Mucosa of gallbladder (tissue), 1 donor: ENCODE measurements at places on chromosomes 11 and 22. TPM values are rescaled to one million over a fixed set of nuclear protein-coding genes. Genes with fewer than 3 reads are reported as not detected.
A peak's percentile ranks its signal among the peaks of the same experiment; 100 is the strongest.

The GLYATL1 gene
- 3.6 TPM for total RNA-seq

DNA sequence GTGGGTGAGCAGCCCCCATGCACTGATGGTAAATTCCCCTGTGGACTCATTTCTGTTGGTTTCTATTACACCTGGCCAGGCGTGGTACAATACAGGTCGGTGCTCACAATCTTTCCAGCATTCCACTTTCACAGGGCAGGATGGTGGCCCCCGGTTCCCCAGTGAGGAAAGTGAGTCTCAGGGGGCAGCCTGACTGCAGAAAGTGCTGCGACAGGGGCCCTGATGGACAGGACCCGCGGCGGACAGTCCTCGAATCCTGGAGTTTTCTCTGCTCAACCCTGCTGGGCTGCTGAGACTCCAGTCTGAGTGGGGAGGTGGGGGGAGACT, 3.1 kb upstream of the PGGHG start:
- DNase-seq, result no peak

DNA sequence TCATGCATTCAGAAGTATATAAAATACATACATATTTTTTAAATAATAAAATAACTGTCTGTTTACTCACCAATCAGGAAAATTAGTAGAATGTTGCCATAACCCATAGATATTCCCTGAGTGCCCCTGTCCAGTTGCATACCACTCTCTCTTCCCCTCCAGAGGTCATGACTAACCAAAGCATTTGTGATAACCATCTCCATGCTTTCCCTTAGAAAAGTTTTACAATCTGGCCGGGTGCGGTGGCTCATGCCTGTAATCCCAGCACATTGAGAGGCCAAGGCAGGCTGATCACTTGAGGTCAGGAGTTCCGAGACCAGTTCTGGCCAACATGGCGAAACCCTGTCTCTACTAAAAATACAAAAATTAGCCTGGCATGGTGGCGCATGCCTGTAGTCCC, 33.2 kb upstream of the LDHA start:
- DNase-seq, result no peak

The IGSF22 gene
- total RNA-seq, result 4.9 TPM

GRCh38 chr11:11420191-11420898, 67.3 kb upstream of the CSNK2A3 start:
- DNase-seq, result no peak

GRCh38 chr22:49179886-49180682, 647.6 kb downstream of the BRD1 start:
- DNase-seq, result no peak

DNA sequence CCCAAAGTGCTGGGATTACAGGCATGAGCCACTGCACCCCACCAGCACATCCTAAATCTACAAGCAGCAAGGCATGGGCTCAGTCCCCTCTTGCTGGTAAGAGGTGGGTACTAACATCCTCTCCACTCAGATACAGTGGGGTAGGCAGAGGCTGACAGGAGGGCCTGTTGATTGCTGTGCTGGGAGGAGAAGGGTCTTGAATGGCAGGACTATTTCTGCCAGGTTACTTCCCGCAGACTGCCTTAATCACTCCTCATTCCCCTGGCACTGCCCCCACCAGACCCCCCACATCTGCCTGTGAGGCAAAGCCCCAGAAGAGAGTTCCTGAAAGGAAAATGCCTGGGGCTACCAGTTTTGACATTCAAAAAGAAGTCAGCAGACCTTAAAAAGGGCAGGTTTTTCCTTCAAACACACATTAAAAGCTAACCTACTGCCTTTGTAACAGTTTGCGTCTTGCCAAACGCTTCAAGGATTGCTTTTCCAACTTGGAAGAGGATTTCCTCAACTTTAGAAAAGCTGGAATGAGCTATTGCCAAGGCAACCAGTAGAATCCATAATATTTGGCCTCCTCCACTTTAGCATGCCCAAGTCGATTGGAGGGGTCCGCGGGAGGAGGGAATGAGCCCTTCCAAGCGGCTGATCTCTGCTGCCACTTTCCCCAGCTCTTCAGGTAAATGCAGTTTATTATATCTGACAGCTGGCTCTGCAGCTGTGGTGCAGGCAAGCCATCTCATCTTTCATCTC, 62.0 kb downstream of the FDX1 start:
- no peak for DNase-seq

DNA sequence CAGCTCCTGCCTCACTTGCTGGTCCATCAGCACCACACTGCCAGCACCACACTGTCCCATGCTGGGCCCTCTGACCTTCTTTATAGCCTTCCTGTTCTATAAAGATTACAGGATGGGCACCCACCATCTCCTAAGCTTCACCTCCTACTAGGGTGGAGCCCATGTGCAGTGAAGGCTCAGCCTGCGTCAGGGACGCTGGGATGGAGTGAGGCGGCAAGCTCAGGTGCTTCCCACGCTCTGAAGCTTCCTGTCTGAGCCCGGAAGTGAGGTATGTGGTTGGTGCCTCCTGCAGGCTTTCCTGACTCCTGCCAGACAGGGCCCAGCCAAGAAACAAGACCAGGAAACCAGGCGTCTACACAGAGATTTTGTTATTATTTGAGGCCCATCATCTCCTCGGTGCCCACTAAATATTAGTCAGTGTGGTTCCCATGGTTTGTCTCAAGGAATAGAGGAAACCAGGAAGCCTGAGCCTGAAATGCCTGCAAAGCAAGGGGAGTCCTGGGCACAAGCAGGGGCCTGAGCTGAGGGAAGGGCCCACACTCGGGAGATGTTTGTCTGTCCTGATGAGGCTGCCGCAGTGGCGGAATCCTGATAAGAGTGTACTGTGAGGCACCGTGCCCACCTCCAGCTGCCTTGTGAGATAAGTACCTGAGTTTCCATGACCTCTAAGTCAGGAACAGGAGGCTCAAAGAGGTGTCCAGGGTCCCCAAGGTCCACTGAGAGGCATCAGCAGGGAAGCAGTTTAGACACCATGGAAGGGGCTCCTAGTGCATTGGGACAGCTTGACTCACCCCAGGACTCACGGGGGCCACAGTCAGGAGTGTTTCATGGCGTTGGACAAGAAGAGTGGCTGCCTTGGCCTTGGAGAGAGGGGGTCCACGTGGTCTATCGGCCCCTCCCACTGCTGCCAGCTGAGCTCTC, 22.0 kb downstream of the RSPH14 start:
- no peak for DNase-seq

DNA sequence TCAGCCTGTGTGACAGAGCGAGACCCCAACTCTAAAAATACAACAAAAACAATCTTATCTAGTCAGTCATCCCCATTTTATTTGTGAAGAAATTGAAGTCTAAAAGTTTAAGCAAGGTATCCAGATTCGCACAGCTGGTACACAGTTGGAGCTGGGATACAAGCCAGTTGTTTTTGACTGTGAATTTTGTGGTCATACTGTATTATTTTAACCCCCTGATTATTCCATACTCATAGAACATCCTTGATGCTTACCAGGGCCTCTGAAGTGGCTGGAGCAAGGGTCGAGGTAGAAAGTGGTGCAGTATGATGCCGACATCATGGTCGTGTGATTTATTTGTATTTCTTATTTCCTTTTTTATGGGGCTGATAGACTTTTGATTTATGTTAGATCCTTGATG, 50.0 kb downstream of the BID start:
- no peak for DNase-seq

The FAM181B gene
- total RNA-seq, result 0.81 TPM

DNA sequence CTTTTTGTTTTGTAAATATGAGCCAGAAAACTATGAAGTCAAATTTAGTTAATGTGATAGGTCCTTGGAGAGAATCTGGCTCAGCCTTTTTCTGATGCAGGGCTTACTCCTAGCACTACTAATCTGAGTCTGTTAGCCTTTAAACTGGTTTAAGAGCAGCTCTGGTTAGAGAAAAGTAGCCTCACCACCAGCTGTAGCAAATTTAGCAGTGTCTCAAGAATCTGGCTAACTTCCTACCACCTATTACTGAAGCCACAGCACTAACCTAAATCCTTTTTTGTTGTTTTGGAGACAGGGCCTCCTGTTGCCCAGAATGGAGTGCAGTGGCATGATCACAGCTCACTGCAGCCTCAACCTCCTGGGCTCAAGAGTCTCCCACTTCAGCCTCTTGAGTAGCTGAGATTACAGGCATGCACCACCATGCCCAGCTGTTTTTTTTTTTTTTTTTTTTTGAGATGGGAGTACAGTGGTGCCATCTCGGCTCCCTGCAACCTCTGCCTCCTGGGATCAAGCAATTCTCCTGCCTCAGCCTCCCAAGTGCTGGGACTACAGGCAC, 13.9 kb downstream of the RBM4B start:
- no peak for DNase-seq

DNA sequence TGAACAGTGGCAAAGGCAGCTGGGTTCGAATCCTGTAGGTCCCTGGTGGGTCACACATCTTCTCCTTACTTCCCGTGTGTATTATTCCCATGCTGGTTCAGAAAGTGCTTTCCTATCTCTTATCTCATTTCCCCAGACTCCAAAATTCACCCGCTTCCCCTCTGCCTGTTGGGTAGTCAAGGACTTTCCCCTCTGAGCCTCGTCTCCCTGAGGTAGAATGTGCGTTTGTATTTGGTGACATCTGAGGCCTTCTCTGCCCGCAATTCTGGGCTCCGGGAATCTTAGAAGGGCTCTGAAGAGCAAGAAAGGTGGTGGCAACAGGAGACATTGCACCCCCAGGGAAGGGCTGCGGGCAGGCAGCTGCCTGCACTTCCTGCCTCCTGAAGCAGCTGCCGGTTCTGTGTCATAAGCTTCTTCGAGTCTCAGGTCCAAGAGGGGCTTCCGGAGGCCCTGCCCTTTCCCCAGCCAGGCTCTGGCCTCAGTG, 5.9 kb downstream of the LRRC32 start:
- no peak for DNase-seq

The GAS2L1 gene
- 24.6 TPM for total RNA-seq

The OR4D5 gene
- total RNA-seq, result not detected

The NXPE2 gene
- not detected for total RNA-seq

DNA sequence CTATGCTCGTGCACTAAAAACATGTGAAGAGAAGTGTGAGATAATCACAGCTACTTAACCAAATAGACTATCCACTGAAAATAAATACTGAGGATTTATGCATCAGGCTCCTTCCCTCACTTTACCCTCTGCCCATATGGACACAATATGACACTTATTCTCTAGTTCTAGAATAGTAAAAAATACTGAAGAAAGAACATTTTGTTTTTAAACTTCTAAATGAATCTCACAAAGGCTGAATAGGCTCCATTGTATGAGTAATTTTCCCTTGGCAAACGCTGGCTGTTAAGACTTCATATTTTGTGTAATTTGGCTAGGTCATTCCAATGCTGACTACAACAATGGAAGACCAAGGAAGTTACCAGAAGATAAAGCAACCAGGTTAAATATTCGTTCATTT, 9.9 kb downstream of the HPS5 start:
- no peak for DNase-seq

DNA sequence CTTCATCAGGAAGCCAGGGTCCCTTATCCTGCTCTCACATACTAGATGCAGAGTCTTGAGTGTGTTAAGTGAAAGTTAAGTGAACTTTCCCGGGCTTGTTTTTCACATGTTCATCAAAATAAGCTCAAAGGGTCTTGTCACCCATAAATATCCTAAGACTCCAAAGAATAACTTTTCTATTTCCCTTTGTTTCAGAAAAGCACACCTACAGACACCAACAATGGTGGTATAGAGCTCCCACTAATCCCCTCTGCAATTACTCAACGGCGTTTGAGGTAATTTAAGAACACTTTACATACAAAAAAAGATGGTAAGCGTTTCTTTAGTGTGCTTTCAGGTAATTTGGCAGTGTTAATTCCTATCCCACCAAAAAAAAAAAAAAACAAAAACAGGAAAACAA, 2.5 kb downstream of the PRR14L start:
- DNase-seq, result no peak

- no peak for DNase-seq
Measured at GRCh38 chr11:19872512-19873145, 160.0 kb downstream of the NAV2 start.

The SLC2A11 gene
- total RNA-seq, result 24.0 TPM

DNA sequence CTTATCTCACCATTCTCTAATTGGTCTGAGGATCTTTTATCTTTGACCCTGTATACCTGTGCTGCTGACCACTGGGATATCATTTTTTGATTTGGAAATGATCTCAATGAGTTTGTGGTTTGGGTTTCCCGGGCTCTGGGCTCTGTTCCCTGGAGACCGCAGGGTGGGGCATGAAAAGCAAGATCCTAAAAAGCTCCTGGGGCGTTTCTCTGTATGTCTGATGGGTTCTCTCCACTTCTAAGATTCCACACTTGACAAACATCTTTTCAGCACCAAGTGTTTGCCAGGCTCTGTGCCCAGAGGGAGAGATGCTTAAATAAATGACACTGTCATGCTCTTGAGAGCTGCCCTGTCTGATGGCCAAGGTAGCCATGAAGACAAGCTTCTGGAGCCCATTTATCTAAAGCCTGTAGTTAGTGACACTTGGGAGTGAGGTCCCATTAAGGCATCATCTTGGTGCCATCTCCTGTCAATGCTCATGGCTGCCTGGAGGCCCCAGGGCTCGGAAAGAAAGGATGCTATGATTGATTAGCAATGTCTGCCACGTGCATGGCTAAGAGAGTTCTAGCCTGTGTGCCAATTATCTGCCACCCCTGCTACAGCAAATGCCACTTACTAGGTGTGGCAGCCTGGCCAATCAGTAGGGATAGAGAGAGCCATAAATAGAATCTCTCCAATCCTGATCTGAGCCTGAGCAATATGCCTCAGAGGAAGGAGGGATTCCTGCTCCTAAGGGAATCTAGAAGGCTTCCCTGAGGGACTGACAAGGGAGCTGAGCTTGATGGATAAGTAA, 531.6 kb downstream of the MN1 start:
- DNase-seq, result no peak

DNA sequence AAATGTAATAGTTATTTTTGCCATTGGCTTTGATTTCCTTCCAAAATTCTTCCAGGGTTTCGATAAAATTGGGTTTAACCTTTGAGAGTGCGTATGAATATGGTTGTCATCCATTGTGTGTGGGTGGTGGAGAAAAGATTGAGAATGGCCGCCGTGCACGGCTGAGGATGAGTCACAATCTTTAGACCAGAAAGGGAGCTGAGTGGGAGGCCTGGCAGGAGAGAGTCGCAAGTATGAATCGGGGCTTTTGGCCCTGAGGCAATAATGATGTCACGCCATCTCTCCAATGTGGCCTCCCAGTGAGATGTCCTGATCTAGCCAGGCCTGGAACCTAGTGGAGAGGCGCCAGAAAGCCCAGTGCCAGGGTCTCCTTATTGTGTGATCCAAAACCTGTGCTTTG, 33.1 kb upstream of the SMPD1 start:
- peak; percentile 25 for DNase-seq
